ENCODE measurements at places on chromosomes 3 and 15.
A peak's percentile ranks its signal among the peaks of the same experiment; 100 is the strongest.

- DNase-seq, result no peak
These were observed 4.2 kb downstream of the ABTB1 start for GRCh38 chr3:127676921-127677351.

DNA sequence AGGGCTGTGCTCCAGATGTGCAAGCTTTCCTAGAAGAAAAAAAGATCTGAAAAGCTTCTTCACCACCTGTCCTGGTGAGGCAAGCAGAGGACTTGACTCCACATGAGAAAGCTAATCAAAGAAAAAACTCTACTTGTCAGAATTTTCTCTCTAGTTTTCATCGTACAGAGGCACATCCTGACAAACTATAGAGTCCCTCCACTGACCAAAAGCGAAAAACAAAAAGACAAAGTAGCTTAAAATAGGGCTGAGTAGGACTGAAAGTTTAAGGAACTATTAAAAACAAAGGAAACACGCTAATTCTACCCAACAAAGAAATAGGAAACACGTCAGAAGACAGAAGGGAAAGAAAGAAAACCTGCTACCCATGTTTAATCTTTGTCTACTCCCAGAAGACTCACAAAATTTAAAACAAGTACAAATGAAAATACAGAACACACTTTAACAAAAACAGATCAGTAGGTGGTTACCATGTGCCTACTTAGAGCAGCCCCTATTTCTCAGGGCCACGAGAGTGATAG lies 26.5 kb downstream of the NANOGP8 start:
- no peak for DNase-seq

DNA sequence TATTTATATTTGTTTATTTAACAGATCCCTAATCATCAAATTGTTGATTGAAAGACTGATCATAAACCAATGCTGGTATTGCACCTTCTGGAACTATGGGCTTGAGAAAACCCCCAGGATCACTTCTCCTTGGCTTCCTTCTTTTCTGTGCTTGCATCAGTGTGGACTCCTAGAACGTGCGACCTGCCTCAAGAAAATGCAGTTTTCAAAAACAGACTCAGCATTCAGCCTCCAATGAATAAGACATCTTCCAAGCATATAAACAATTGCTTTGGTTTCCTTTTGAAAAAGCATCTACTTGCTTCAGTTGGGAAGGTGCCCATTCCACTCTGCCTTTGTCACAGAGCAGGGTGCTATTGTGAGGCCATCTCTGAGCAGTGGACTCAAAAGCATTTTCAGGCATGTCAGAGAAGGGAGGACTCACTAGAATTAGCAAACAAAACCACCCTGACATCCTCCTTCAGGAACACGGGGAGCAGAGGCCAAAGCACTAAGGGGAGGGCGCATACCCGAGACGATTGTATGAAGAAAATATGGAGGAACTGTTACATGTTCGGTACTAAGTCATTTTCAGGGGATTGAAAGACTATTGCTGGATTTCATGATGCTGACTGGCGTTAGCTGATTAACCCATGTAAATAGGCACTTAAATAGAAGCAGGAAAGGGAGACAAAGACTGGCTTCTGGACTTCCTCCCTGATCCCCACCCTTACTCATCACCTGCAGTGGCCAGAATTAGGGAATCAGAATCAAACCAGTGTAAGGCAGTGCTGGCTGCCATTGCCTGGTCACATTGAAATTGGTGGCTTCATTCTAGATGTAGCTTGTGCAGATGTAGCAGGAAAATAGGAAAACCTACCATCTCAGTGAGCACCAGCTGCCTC lies 14.7 kb downstream of the THBS1 start:
- no peak for DNase-seq

DNA sequence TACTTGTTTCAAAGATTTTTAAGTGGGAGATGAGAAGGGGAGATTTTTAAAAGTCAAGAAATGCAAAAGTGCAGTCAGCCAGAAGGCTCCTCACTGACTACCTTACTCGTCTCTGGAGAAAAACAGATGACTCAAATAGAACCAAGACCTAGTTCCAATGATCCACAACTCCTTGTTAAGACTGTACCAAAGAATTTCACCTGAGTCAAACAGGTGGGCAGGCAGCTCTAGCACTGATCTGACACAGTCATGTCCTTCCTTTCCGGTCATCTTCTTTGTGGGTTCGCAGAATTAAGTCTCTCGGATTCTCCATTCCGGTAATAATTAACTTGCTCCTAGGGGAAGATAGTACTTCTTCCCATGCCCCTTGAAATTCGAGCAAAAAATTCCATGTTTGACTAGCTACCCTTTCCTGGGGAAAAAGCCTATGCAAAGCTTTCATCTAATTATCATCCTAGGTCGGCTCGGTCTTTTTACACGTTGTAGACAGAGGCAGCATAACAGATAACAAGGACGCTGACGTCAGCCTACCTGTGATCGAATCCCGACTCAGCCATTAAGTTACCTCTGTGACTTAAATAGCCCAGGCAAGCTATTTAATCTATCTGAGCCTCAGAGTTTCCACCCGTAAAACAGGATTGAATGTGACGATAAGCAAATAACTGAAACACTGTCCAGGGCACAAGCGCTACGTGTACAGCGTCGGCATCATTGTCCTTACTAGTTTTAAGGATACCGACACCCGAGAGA lies 758 bp downstream of the SELENOK start:
- DNase-seq, result peak; percentile 33

- DNase-seq, result no peak
These were observed 40.5 kb downstream of the CCNL1 start for GRCh38 chr3:157119369-157119951.

- no peak for DNase-seq
These were observed 7.6 kb upstream of the CSPG4 start for GRCh38 chr15:75720297-75720696.

DNA sequence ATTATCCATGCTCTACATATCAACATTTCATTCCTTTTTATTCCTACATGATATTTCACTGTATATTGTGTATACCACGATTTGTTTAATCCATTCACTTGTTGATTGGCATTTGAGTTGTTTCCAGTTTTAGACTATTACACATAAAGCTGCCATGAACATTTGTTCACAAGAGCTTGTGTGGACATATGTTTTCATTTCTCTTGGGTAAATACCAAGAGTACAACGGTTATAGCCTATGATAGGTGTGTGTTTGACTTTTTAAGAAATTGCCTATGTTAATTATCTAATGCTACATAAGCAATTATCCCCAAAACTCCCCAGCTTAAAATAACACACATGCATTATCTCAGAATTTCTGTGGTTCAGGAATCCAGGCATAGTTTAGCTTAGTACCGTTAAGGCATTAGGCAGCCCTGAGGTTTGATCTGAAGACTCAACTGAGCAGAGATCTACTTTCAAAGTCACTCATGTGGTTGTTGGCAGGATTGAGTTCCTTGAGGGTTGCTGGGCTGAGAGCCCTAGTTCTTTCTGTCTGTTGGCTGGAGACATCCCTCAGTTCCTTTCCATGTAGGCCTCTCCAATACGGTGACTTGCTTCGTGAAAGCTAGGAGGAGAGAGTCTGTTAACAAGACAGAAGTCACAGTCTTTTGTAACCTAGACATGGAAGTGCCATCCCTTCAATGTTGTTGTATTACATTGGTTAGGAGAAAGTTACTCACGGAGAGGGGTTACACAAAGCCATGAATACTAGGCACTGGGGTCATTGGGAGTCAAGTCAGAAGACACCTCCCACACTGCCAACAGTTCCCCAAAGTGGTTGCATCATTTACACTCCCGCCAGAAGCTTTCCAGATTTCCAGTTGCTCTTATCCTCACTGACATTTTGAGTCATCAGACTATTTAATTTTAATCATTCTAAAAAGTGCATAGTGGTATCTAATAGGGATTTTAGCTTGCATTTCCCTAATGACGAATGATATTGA lies 21.0 kb upstream of the PCSK6 start:
- DNase-seq, result no peak

DNA sequence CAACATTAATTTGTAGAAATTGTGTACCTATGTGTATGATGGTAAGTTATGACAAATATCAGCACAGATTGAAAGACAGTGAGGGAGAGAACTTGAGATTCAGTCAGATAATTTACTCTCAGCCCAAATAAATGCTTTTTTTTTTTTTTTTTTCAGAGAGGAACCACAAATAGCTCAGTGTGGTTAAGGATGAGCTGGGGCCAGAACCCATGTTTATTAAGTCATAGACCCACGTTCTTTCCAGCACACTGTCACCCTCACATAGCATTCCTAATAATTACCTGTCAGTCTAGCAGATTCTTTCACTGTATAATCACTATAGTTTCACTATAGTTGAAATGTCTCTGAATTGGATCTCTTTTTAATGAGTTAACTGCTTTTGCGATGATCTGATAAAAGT lies 246.1 kb downstream of the ZIC1 start:
- DNase-seq, result no peak
